Bronchus fibroblast of lung (primary cell): ENCODE measurements at places on chromosomes 2 and 18. TPM values are rescaled to one million over a fixed set of nuclear protein-coding genes. Genes with fewer than 3 reads are reported as not detected.

APLF gene
- 1.6 and 2.2 TPM in 2 replicates for total RNA-seq

TRIM43 gene
- not detected in 2 replicates for total RNA-seq

SLC9A4 gene
- not detected in 2 replicates for total RNA-seq

POTEC gene
- total RNA-seq = not detected in 2 replicates

SOS1 gene
- 5.8 and 8.6 TPM in 2 replicates for total RNA-seq

AKAIN1 gene
- not detected in 2 replicates for total RNA-seq

RAB11FIP5 gene
- 22.7 and 23.9 TPM in 2 replicates for total RNA-seq

UGT1A5 gene
- total RNA-seq = not detected in 2 replicates

DDX18 gene
- total RNA-seq = 25.1 and 32.1 TPM in 2 replicates

SERPINB4 gene
- total RNA-seq = not detected in 2 replicates

TTR gene
- total RNA-seq = not detected in 2 replicates

CTDP1 gene
- total RNA-seq = 13.2 and 16.0 TPM in 2 replicates

LYPD1 gene
- 0.34 and 1.2 TPM in 2 replicates for total RNA-seq

PARD6G gene
- total RNA-seq = 2.5 and 3.0 TPM in 2 replicates

PLEK gene
- under 0.01 TPM in 1 of 2 replicates, not detected in the other for total RNA-seq

ATOH8 gene
- 11.4 and 15.1 TPM in 2 replicates for total RNA-seq

SNX17 gene
- total RNA-seq = 148 and 149 TPM in 2 replicates

MOGAT1 gene
- not detected in 2 replicates for total RNA-seq

CPLX4 gene
- not detected in 2 replicates for total RNA-seq

CYBRD1 gene
- total RNA-seq = 38.7 and 40.5 TPM in 2 replicates

RAB17 gene
- total RNA-seq = under 0.01 and 0.67 TPM in 2 replicates

C2orf66 gene
- total RNA-seq = not detected in 2 replicates

ST8SIA5 gene
- 0.17 TPM in 1 of 2 replicates, not detected in the other for total RNA-seq

DSG1 gene
- not detected in 2 replicates for total RNA-seq

FRZB gene
- total RNA-seq = 0.89 and 1.2 TPM in 2 replicates

OSBPL1A gene
- total RNA-seq = 20.0 and 20.5 TPM in 2 replicates
